ENCODE measurements at places on chromosomes 7 and 10. TPM values are rescaled to one million over a fixed set of nuclear protein-coding genes. Genes with fewer than 3 reads are reported as not detected.

Gene C10orf95
- total RNA-seq: not detected

Gene C10orf62
- not detected for total RNA-seq

Gene CYP2E1
- 0.37 TPM for total RNA-seq

Gene AS3MT
- 0.45 TPM for total RNA-seq

Gene CCNY
- 58.0 TPM for total RNA-seq

Gene UCN3
- not detected for total RNA-seq

Gene RGR
- total RNA-seq: not detected

Gene CRYGN
- total RNA-seq: not detected

Gene NEUROG3
- not detected for total RNA-seq

Gene CHRM2
- 0.24 TPM for total RNA-seq

Gene TDRD1
- not detected for total RNA-seq

Gene MPP7
- total RNA-seq: 1.6 TPM

Gene CYP2C8
- not detected for total RNA-seq

Gene TSPAN14
- total RNA-seq: 60.8 TPM

Gene BTAF1
- total RNA-seq: 22.4 TPM

Gene POLR1F
- 42.3 TPM for total RNA-seq

Gene SLC16A12
- not detected for total RNA-seq

Gene ADAM8
- total RNA-seq: not detected

Gene CRPPA
- total RNA-seq: 4.4 TPM

Gene BICC1
- total RNA-seq: 46.9 TPM

Gene AKR1C3
- 0.75 TPM for total RNA-seq

Gene EBF3
- not detected for total RNA-seq

Gene DPP6
- total RNA-seq: not detected

Gene LANCL2
- 28.7 TPM for total RNA-seq

Gene ADCY1
- total RNA-seq: not detected

Gene LARP4B
- total RNA-seq: 37.8 TPM

Gene ACTL6B
- not detected for total RNA-seq

Gene SPRN
- not detected for total RNA-seq

Gene TRPV6
- not detected for total RNA-seq

Gene NFE2L3
- total RNA-seq: 17.1 TPM

Data from SJSA1 (cell line).